IMR-90 (cell line): ENCODE measurements at places on chromosomes 16 and 17. TPM values are rescaled to one million over a fixed set of nuclear protein-coding genes. Genes with fewer than 3 reads are reported as not detected.

The FN3KRP gene
- 18.6 and 20.6 TPM in 2 replicates for total RNA-seq

DNA sequence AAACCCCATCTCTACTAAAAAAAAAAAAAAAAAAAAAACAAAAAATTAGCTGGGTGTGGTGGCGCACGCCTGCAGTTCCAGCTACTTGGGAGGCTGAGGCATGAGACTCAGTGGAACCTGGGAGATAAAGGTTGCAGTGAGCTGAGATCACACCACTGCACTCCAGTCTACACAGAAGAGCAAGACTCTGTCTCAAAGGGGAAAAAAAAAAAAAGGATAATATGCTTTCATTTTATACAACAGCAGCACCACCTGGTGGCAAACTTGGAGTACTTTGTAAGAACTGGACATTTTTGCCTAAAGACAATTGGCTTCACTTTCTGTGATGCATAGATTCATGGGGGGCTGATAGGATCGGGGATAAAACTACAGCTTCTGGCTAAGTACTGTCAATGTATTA, 8.5 kb downstream of the CHTF8 start:
- DNase-seq = peak; percentile 76
- no peak overlapping the region for H3K27ac ChIP-seq
- H3K27me3 ChIP-seq = no peaks in the 10 kb centered on the region
- peaks cover 25% of the 10 kb centered on the region for H3K36me3 ChIP-seq

The RASL10B gene
- 3.6 and 4.7 TPM in 2 replicates for total RNA-seq

The SMTNL2 gene
- not detected in 2 replicates for total RNA-seq

GRCh38 chr16:31352376-31353115, 2.4 kb upstream of the ITGAX start:
- H3K36me3 ChIP-seq = no peaks in the 10 kb centered on the region
- H3K27me3 ChIP-seq = no peaks in the 10 kb centered on the region
- H3K4me3 ChIP-seq = no peak overlapping the region
- no peak overlapping the region for H3K27ac ChIP-seq
- H3K4me1 ChIP-seq = no peaks in the 10 kb centered on the region

GRCh38 chr17:44448412-44448811, 54.8 kb downstream of the GPATCH8 start:
- H3K4me3 ChIP-seq = no peak overlapping the region
- peaks cover under 1% of the 10 kb centered on the region; the same call in 1 of the 2 replicates for H3K36me3 ChIP-seq
- DNase-seq = no peak
- H3K27ac ChIP-seq = no peak overlapping the region
- H3K4me1 ChIP-seq = 0 out of 2 replicates have a peak, but pooled peaks cover 6% of the 10 kb centered on the region
- no peaks in the 10 kb centered on the region for H3K27me3 ChIP-seq

- no peak for DNase-seq
- no peak overlapping the region for H3K4me3 ChIP-seq
- peaks cover 10% of the 10 kb centered on the region; the same call in 1 of the 2 replicates for H3K36me3 ChIP-seq
- no peak overlapping the region for H3K27ac ChIP-seq
- peaks cover 20% of the 10 kb centered on the region for H3K4me1 ChIP-seq
Observed at GRCh38 chr16:46889942-46890300, 5.8 kb downstream of the GPT2 start.

GRCh38 chr17:77160875-77161530, 20.2 kb downstream of the SEC14L1 start:
- no peak for DNase-seq
- H3K36me3 ChIP-seq = no peaks in the 10 kb centered on the region
- H3K27ac ChIP-seq = no peak overlapping the region
- H3K4me3 ChIP-seq = no peak overlapping the region

DNA sequence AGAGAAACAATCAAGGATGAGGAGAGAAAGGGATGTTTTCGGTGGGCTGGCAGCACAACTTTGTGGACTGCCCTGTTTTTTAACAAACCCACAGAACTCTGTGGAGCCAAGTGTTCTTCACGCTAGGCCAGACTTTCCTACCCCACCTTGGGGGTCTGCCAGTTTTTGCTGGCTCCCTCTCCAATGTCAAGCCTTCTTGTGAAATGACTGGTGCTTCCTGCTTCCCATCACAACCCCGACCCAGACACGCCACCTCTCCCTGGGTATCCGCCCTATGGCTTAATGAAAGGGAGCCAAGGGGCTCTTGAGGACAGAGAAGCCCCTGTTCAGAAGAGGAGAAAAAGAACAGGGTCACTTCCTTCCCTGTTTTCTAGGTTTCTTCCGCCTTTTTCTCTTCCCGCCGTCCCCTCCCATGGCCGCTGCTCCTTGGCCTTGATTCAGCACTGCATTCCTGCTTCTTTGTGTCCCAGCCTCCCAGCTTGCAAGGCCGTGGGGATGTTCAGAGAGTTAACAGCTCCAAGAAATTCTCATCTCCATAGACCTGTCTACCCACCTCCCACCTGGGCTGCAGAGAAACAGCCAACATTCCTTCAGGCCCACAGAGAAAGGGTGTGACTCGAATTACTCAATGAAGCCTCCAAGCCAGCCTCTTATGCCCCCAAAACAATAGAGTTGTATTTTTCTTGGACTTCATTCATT, 16.5 kb upstream of the SOX9 start:
- no peaks in the 10 kb centered on the region for H3K36me3 ChIP-seq
- H3K27ac ChIP-seq = no peak overlapping the region
- no peak for DNase-seq
- peaks cover 3% of the 10 kb centered on the region for H3K4me1 ChIP-seq
- H3K27me3 ChIP-seq = no peaks in the 10 kb centered on the region
- H3K4me3 ChIP-seq = no peak overlapping the region

The EXOC3L1 gene
- total RNA-seq = not detected in 2 replicates

The TERB1 gene
- total RNA-seq = under 0.01 TPM in 1 of 2 replicates, not detected in the other

GRCh38 chr16:65306300-65306699, 184.4 kb upstream of the CDH11 start:
- H3K27me3 ChIP-seq = no peaks in the 10 kb centered on the region
- peaks cover 6% of the 10 kb centered on the region for H3K4me1 ChIP-seq
- H3K4me3 ChIP-seq = no peak overlapping the region
- H3K36me3 ChIP-seq = no peaks in the 10 kb centered on the region
- H3K27ac ChIP-seq = no peak overlapping the region
- DNase-seq = no peak

The LCAT gene
- total RNA-seq = 1.4 and 1.7 TPM in 2 replicates

GRCh38 chr17:9284884-9285283, 263.6 kb downstream of the NTN1 start:
- no peak overlapping the region for H3K4me3 ChIP-seq
- no peaks in the 10 kb centered on the region for H3K27me3 ChIP-seq
- DNase-seq = no peak
- no peak overlapping the region for H3K27ac ChIP-seq
- peaks cover 4% of the 10 kb centered on the region; the same call in 1 of the 2 replicates for H3K4me1 ChIP-seq
- H3K36me3 ChIP-seq = no peaks in the 10 kb centered on the region

DNA sequence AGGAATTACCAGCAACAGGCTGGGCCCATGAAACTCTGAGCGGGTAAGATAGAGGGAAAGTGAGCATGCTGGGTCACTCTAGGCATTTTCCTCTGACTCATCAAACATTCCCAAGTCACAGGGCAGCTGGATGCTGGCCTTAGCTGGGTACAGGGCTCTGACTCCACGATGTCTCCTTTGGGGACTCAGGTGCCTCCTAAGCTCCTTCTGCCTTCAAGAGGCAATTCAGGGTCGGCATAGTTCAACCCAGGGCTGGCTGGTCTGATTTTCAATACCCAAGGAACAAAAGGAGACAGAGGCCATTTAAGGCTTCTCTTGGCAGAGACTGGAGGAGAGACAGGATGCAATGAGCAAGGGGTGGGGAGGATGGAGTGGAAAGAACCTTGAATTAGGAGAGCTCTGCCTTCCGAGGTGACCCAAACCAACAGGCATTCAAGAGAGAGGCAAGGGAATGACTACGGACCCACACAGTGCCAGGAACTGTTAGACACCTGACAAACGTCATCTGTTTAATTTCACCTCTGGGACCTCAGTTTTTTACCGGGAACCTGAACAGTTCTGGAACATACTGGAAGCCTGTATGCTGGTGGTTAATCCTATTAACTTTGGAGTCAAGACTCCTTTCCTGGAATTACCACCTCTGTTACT, 910 bp downstream of the WBP2 start:
- H3K4me1 ChIP-seq = peaks cover 11% of the 10 kb centered on the region
- H3K36me3 ChIP-seq = peaks cover 20% of the 10 kb centered on the region
- DNase-seq = peak; percentile 57
- H3K4me3 ChIP-seq = peak overlapping the region; percentile 55

The SEPTIN12 gene
- total RNA-seq = not detected in 2 replicates

The DOK4 gene
- total RNA-seq = 20.3 and 22.0 TPM in 2 replicates

DNA sequence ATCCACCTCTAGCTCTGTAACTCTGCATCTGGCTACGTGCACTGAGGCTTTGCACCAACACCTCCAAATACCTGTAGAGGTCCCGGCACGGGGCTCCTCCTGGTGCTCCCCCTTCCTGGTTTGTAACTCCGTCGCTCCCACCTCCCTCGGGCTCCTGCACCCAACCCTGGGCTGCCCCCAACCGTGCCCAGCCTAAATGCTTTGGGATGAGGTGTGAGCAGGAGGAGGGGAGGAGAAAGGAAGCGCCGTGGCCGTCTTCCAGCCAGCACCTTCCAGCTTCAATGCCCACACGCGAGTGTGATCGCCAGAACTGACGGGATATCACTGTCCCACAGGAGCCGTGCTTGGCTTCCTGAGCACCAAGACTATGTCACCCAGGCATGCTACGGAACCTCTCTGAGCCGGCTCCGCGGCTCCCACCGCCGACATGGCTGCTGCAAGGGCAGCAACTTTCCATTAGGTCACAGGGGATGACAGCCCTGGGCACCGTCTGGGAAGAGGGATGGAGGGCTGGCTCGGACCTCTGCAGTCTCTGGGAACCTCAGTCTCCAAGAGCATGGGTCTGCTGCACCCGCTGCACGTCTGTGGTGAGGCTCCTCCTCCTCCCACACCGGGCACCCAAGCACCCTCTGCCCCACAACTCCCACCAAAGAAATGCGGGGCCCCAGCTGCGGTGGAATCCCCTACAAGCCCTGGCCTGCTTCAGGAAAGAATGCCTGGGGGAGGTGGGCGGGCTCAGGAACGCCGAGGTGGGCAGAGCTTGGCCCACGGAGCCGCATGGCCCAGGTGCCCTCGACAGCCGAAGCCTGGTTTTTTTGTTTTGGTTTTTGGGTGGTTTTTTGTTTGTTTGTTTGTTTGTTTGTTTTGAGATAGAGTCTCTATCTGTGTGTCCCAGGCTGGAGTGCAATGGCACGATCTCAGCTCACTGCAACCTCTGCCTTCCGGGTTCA, 6.4 kb upstream of the SLC38A10 start:
- H3K27me3 ChIP-seq = no peaks in the 10 kb centered on the region; the same call in 1 of the 2 replicates
- H3K36me3 ChIP-seq = no peaks in the 10 kb centered on the region
- H3K4me1 ChIP-seq = no peaks in the 10 kb centered on the region
- H3K27ac ChIP-seq = no peak overlapping the region
- no peak overlapping the region for H3K4me3 ChIP-seq

DNA sequence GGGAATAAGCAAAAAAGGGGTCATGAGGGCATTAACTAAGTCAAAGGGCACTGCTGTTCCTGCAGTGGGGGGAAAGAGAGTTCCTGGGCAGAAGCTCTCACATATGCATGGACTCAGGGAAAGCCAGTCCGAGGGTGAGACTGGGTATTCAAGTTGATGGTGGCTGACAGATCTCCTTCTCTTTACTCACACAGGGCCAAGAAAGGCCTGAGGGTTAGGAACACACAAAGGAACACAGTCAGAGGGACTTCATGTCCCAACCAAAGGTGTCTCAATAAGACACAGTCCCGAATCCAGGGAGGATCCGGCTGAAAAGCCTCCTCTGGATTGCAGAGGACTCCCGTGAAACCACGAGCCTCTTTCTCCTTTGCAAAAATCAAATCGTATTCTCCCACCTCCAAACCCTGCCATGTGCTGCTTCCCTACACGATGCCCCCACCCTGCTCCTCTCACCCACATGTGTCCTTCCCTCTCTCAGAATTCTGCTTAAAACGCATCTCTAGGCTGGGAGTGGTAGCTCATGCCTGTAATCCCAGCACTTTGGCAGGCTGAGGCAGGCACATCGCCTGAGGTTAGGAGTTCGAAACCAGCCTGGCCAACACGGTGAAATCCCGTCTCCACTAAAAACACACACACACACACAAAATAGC, 23.6 kb downstream of the CUEDC1 start:
- no peaks in the 10 kb centered on the region for H3K36me3 ChIP-seq
- DNase-seq = no peak
- H3K27me3 ChIP-seq = no peaks in the 10 kb centered on the region

The AXIN2 gene
- 1.8 and 1.9 TPM in 2 replicates for total RNA-seq

GRCh38 chr17:57085448-57086068, 512 bp downstream of the AKAP1 start:
- peak; percentile 23 for DNase-seq

DNA sequence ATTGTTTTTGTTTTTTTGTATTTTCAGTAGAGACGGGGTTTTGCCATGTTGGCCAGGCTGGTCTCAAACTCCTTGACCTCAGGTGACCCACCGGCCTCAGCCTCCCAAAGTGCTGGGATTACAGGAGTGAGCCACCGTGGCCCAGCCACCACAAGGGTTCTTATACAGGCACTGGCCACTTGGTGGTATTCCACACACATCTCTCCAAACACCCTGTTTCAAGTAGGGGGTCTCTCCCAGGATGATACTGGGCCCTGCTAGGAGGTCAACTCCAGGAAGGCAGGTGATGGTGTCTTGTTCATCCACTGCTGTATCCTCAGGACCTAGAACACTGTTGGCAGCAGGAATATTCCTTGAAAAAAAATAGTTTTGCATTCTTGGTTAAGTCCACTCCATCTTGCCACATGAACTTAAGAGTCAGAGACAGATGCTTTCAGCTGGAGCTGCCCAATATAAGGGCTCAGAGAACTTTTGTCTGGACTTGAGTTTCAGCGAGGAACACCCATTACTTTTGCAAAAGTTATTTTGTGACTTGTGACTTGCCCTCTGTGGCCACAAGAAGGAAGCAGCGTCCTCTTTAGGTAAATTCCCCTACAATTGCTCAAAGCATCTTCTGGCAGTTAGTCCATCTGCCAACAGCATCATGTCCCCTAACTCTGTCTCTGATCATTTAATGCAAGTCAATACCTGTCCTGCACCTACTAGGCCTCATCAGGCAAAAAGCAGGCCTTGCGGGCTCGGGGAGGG, 7.4 kb upstream of the EEF2K start:
- H3K36me3 ChIP-seq = no peaks in the 10 kb centered on the region
- DNase-seq = peak; percentile 9
- peak overlapping the region; percentile 75 for H3K27ac ChIP-seq
- H3K27me3 ChIP-seq = no peaks in the 10 kb centered on the region

DNA sequence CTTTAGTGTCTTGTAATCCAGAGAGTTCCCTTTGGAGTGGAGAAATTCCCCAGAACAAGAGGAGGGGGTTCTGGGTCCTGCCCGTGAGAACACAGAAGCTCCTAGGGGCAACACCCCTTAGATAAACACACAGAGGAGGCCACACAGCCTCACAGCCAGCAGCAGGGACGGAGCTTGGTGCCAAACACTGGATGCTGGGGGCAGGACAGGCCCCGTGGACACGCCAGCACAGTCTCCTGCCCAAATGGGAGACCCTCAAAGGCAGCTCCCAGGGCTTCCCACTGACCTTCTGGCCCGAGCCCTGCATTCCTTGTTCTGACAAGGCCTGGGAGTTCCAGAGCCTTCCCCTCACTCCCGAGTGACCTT, 31.8 kb upstream of the JPH3 start:
- H3K27ac ChIP-seq = no peak overlapping the region
- peaks cover 22% of the 10 kb centered on the region for H3K27me3 ChIP-seq
- no peaks in the 10 kb centered on the region for H3K36me3 ChIP-seq
- H3K4me1 ChIP-seq = peaks cover 2% of the 10 kb centered on the region; the same call in 1 of the 2 replicates
- DNase-seq = no peak

GRCh38 chr16:1958715-1959268, 546 bp upstream of the NDUFB10 start:
- DNase-seq = no peak
- H3K27me3 ChIP-seq = peaks cover 2% of the 10 kb centered on the region; the same call in 1 of the 2 replicates
- peak overlapping the region; percentile 37 for H3K27ac ChIP-seq
- H3K36me3 ChIP-seq = peaks cover 25% of the 10 kb centered on the region

GRCh38 chr17:152860-153420, 15.6 kb downstream of the SCGB1C2 start:
- no peaks in the 10 kb centered on the region for H3K36me3 ChIP-seq
- no peak overlapping the region for H3K27ac ChIP-seq
- peaks cover 12% of the 10 kb centered on the region for H3K27me3 ChIP-seq
- DNase-seq = no peak
